ENCODE measurements at places on chromosomes 2 and 18.

GRCh38 chr2:134139611-134140010 is 114.3 kb upstream of the MGAT5 start:
- no peak for DNase-seq

DNA sequence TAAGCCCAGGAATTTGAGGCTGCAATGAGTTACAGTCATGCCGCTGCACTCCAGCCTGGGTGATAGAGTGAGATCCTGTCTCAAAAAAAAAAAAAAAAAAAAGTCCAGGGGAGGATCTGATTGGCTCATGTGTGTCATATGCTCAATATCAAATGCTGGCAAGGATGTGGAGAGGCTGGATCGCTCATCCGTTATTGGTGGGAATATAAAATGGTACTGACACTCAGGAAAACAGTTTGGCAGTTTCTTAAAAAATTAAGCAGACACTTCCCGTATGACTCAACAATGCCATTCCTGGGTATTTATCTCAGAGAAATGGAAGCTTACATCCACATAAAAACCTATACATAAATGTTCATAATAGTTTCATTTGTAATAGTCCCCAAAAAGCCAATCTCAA is 68.9 kb downstream of the MEX3C start:
- DNase-seq = no peak

DNA sequence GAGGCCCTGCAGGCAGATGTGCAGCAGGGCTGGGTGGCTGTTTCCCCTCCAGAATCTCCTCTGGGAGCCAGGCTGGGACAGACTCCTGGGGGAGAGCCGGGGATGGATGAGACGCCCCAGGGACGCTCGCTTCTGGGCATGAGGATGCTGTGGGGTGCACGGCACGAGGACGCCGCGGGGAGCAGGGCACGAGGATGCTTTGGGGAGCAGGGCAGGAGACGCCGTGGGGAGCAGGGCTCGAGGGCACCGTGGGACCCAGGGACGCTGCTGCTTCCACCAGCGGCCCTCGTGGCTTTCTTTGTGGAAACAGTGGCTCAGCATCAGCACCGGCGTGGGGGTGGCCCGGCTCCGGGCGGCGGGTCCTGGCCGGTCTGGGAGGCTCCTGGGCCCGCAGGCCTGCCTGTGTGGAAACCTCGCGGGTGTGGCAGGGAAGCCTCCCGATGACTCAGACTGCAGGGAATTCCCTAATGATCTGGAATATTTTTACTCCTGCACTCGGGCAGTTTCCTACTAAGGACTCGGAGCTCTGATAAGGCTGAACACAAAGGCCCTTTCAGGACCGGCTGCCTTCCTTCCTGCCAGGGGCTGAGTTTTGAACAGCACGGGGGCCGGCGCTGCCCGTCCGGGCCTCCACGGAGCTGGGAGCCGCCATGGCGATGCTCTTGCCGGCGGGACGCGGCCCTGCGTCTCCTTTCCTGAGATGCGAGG is 62.6 kb downstream of the NFATC1 start:
- no peak for DNase-seq

DNA sequence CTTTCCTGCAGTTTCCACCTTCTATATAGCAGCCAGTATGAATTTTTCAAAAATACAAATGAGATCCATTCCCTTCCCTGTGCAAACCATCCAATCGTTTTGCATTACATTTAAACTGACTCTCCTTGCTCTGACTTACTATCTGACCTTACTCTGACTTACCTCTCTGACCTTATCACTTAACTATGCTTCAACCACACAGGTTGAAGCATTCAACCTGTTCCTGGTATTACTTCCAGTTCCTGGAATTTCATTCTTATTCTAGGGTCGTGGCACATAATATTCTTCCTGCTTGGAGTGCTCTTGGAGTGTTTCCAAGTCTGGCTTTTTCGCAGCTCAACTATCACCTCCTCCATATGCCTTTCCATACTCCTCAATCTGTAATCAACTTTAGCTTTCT is 850.6 kb upstream of the CHAC2 start:
- DNase-seq = no peak

DNA sequence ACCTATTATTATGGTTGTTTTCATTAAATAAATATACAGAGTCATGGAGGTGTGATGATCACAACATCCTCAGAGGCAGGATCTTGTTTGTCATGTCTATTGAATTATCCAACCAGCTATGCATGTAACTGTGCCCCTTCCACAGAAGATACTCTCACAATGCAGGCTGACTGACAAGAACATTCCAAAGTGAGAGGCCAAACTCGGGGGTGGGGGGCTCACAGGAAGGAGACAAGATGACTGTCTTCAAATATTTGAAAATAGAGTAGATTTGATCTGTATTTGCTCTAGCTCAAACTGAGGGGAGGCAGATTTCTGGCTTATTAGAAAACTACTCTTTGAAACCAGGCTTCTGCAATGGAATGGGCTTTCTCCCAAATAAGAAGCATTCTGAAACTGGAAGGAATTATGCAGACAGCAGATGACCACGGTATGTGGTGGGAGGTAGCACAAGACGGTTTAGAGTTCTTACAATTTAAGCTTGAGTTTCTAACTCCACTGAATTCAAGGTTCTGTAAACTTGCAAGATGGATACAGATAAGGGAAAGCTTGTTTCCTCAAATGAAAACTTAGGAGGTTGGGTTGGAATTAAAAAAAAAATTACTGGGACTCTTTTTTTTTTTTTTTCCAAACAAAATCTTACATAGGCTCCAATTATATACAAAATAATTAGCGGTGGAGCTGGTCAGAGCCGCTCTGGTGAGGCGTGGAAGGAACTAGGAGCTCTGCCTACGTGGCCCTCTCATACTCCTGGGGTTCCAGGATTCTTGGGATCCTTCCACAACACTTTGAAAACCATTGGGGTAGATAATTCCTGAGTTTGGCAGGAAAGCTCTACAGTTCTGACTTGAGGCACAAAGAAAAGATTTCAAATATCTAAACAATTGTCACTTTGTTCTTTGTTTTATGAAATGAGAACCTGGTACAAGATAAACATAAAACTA is 79.3 kb downstream of the PLA2R1 start:
- DNase-seq = no peak

GRCh38 chr2:126616606-126617069 is 39.3 kb upstream of the GYPC start:
- DNase-seq = no peak

DNA sequence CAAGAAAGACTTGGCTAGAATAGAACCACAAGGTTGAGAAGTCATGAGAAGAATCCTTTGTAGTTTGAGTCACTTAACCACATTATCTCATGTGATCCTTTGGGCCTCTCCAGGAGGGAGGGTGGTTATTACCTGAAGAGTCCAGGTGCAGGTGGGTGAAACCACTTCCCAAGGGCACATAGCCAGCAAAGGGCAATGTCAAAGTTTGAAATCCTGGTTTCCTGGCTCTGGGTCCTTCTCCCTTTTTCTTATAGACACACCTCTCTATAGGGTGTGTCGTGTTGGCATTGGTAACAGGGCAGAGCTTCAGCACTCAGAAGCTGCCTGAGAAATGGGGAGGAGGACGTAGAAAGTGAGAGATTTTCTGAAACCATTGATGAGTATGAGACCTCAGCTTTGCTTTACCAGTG is 137.9 kb downstream of the MGAT5 start:
- no peak for DNase-seq

- no peak for DNase-seq
These were observed 41.0 kb downstream of the CROCC2 start for GRCh38 chr2:240947176-240947575.

DNA sequence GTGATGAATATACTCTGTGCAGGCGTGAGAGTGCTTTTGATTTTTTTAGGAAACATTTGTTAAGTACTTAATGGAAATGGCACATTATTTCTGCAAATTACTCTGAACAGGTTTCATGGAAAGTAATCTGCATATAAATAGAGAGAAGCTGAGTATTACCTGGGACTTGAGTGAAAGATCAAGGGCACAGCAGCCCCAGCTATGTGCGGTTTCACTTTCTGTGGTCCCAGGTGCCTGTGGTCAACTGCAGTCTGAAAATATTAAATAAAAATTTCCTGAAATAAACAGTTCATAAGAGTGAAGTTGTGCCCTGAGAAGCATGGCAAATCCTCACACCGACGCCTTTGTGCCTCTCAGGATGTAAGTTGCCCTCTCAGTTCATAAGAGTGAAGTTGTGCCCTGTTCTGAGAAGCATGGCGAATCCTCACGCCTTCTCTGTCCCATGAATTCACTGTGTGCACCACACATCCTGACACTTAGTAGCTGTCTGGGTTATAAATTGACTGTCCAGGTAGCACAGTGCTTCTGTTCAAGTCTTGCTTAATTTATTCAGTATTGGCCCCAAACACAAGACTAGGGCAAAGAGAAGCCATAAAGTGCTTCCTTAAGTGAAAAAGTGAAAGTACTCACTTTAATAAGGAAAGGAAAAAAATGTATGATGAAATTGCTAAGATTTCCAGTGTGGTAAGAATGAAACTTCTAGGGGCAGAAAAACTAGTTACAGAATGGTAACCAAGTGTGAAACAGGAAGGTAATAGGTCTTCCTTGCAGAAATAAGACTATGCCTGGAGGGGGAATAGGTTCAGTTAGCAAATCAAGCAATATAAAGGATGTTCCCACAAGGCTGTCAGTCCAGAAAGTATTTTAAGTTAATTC is 4.3 kb upstream of the SNTG2 start:
- no peak for DNase-seq

- no peak for DNase-seq
These were observed 51.4 kb downstream of the SLC38A11 start for GRCh38 chr2:164903951-164904350.

- DNase-seq = no peak
These were observed 20.2 kb downstream of the CXCR2 start for GRCh38 chr2:218146056-218146455.

DNA sequence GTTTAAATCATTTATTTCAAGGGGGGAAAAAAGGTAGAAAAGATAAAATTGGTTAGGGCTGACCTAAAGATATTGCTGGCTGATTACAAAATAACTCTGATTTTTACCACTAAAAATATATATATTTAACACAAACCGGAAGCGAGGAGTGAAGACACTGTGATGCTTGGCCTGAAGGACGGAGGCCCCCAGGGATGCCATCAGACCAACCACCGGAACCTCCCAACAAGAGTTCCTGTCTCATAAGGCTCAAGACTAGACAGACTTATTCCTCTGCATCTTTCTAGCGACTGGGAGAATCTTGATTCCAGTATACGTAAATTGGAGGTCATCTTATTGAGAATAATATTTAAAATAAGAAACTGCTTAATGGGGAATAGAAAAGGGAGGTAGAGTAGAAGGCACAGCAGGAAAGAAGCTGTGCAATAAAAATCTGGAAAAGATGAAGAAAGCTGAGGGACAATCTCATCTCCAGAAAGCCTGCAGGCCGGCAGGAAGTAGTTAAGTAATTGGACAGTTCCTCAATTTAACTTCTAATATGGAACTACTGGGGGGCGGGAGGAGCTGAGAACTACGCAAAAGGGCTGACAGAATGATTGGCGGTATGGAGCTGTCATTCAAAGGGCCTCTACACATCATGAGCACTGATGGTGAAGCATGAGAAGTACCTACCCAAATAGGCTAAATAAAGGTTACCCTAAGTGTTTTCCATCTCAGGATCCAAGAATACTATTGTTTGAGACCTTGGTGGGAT is 91.1 kb downstream of the DTNB start:
- no peak for DNase-seq

DNA sequence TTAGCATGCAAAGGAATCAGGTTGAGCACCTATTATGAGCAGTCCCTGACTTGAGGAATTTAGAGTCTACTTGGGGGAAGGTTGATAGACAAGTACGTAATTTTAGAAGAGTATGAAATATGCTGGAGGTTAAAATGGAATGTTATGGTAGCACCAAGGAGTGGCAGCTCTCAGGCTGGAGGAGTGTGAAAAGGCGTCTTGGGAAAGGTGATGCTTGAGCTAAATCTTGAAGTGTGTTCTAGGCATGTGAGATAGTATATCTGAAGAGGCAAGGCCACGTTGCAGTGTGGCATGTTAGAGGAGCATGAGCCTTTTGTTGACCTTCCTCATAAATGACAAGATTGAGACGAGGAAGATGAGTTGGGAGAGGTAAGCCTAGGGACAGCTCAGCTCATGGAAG is 39.3 kb downstream of the ADAM23 start:
- DNase-seq = no peak

- no peak for DNase-seq
These were observed 35.8 kb downstream of the SH3RF3 start for GRCh38 chr2:109164739-109165221.

DNA sequence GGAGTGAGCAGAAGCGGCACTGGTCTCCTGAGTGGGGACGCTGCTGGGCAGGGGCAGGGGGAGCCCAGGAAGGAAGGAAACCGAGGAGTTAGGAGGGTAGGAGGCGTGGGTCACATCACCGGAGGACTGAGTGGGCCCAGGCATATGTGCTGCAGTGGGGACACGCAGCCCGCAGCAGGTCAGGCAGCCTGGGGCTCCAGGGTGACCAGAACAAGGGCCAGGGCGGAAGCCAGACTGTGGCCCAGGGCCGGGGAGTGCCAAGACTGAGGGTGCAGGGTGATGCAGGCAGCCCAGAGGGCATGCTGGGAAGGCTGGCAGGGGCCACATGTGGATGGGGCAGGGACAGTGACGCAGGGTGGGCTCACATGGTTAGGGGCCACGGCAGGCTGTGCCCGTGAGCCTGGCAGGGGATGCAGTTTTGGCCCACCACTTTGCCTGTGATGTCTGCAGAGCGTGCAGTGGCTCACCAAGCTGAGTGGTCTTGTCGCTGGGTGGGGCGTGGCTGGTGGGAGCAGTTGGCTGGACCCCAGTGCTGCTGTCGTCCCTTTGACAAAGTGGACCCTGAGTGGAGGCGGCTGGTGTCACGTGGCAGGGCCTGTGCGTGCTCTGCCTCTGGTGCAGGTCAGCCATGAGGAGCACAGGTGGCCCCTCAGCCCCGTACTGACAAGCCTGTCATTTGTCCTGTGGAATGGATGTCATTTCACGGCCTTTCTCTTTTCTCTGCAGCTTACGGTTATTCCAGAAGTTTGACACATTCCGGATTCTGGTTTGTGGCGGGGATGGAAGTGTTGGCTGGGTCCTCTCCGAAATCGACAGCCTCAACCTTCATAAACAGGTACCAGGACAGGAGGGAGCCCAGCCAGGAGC is 87.1 kb downstream of the DGKD start:
- DNase-seq = no peak

DNA sequence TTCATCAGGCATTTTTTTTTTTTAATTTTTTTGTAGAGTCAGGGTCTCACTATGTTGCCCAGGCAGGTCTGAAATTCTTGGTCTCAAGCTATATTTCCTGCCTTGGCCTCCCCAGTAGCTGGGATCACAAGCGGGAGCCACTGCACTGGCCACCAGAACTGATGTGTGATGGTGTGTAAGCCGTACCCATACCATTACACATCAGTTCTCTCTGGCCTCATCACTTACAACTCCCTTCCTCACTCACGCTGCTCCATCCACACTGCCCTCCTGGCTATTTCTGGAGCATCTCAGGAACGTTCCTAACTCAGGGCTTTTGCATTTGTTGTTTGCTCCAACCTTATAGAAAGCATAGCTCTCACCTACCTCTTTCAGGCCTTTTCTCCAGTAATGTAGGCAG is 834.5 kb upstream of the ID2 start:
- DNase-seq = no peak

GRCh38 chr18:58787536-58788149 is 77.0 kb upstream of the ZNF532 start:
- DNase-seq = no peak

GRCh38 chr2:27967076-27967475 is 76.5 kb downstream of the BABAM2 start:
- no peak for DNase-seq

GRCh38 chr2:201939453-201939941 is 94.2 kb upstream of the FZD7 start:
- no peak for DNase-seq
